ENCODE measurements at places on chromosomes 5 and 9. TPM values are rescaled to one million over a fixed set of nuclear protein-coding genes. Genes with fewer than 3 reads are reported as not detected.

DNA sequence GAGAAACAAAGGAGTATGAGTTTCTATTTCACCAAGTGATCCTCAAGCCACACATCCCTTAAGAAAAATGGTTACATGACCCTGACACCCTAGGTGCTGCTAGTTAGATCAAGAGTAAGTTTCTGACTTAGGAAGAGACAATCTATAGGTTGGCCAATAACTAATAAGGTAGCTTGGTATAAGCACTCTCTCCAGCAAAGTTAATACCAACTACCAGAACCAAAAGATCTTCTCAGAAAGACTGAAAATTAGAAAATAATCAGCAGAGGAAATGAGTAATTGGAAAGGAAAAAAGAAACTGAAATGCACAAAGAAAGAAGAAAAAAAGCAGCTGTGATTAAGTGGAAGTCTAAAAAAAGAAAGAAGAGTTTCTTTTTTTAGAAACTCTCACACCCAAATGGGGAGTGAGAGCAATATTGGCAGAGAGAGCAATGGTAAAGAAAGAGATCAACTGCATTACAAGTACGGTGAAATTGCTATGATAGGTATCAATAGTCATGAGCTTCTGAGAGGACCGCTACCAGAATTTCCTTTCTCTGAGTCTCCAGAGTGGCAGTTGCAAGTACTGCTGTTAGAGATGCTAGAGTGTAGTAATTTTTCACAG lies 195.5 kb downstream of the TMEM167A start:
- H3K27ac ChIP-seq, result no peak overlapping the region
- H3K36me3 ChIP-seq, result peaks cover 2% of the 10 kb centered on the region
- peaks cover 9% of the 10 kb centered on the region for H3K27me3 ChIP-seq
- DNase-seq, result no peak
- peaks cover 10% of the 10 kb centered on the region for H3K4me1 ChIP-seq

DNA sequence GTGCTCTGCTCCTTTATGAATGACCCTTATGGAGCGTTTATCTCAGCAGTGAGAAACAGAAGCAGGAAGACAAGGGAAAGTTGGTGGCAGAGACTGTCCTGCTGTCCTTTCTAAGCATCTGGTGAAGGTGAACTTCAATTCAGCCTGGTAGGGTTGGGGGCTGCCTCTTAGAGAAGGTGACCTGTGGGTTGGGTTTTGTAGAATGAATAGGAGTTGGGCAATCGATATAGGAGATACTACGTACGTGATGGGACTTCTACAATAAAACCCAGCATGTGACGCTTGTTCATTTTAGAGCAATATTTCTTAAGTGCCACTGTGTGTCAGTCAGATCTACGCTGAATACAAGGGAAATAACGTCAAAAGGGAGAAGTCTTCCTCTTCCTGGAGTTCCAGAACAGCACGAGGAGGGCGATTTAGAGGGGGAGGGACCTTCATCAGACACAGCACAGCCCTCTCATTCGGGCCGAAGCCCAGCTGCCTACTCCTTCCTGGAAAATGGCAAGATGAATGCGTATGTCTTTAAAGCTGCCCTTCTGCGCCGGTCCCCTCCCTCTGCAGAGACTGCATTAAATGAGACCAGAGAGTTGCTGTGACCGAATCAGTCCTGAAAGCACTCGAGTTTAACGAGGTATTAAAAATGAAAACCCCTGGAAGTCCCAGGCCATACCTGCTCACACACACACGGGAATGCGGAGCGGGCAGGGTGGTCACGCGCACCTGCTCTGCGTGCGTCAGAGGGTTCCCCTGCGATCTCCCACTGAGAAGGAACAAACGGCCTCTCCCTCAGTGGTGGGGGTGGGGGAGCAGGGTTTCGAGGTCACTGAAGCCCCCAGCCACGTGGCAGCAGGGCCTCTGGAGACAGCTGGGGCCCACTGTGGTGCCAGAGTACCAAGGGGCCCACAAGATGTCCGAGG lies 85.3 kb upstream of the SARDH start:
- DNase-seq, result no peak
- H3K4me3 ChIP-seq, result no peak overlapping the region
- H3K36me3 ChIP-seq, result no peaks in the 10 kb centered on the region
- no peaks in the 10 kb centered on the region for H3K4me1 ChIP-seq
- H3K27me3 ChIP-seq, result no peaks in the 10 kb centered on the region

GRCh38 chr5:2265341-2265740 lies 382.6 kb upstream of the IRX4 start:
- no peak for DNase-seq
- no peak overlapping the region for H3K27ac ChIP-seq
- peaks cover 7% of the 10 kb centered on the region for H3K27me3 ChIP-seq
- no peaks in the 10 kb centered on the region for H3K4me1 ChIP-seq
- no peaks in the 10 kb centered on the region for H3K36me3 ChIP-seq
- H3K4me3 ChIP-seq, result no peak overlapping the region

DNA sequence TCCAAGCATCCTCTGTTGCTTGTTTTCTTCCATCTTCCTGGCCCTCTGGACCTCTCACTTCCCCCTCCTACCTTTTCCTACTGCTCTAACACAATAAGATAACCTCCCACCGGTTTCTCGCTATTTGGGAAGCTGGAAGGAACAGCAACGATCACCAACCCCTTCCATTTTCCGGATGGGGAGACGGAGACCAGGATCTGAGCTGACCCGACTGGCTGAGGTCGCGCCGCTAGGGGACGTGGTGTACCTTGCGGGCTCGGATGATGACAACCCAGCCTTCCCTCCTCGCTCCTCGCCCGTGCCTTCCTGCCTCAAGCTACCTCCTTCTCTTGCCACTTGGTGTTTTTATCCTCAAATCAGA lies 1.9 kb downstream of the LPAR1 start:
- H3K36me3 ChIP-seq, result no peaks in the 10 kb centered on the region
- no peak for DNase-seq

TEX48 gene
- total RNA-seq, result 1.2 TPM

CCDC183 gene
- 0.21 TPM for total RNA-seq

AJM1 gene
- 4.2 TPM for total RNA-seq

DNA sequence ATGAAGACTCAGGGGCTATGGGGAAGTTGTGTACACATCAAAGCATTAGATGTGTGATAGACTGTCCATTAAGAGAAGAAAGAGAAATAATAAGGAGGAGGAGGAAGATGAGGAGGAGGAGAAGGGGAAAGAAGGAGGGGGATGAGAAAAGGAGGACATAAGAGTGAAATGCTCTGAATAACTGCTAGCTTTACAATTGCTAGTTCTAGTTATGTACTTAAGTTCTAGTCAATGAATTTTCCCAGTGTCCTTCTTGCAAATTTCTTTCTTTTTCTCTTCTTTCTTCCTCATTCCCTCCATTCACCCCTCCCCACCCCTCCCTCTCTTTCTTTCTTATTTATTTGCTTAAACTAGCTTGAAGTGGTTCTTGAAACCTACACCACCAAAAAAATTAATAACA lies 534.9 kb upstream of the GRAMD2B start:
- no peaks in the 10 kb centered on the region for H3K27me3 ChIP-seq
- no peaks in the 10 kb centered on the region for H3K36me3 ChIP-seq
- no peak for DNase-seq
- H3K27ac ChIP-seq, result no peak overlapping the region

DNA sequence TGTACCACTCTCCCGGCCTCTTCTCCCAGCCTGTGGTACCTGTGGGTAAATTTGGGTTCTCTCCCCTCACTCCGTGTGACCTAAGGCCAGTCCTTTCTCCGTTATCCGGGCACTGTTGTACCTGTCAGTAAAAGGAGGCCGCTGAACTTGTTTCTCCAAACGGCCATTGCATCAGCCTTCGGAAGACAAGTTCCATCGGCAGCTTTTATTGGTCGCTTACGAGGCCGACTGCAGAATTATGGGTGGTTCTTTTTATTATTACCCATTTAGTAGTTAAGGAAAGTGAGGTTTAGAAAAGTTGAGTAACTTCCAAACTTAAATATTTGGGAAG lies 558 bp downstream of the GRPEL2 start:
- H3K4me3 ChIP-seq, result peak overlapping the region; percentile 97
- H3K27ac ChIP-seq, result peak overlapping the region; percentile 93
- H3K4me1 ChIP-seq, result peaks cover 51% of the 10 kb centered on the region

DDX4 gene
- total RNA-seq, result not detected

DNA sequence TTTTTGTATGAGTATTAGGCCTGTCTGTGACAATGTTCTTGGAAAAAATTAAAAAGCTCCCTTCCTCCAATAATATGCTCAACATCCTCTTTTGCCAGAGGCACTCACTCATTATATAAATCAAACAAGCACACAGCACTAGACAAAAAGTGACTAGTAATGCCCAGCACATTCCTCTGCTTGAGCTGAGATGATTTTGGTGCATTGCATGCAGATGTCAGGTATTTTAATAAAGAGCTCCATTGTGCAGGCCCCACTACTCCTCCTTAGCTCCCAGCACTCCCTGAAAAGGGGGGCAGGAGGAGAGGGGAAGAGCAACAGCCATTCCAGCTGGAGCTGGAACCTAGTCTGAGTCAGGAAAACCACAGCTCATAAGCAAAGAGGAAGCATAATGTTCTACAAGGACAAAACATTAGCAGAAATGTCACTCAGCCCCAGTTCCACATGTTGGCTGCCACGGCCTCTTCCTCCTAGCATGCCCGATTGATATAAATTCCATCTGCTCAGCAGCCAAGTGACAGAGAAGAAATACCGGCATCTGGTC lies 348.5 kb downstream of the BNC2 start:
- H3K4me1 ChIP-seq, result no peaks in the 10 kb centered on the region
- H3K27ac ChIP-seq, result no peak overlapping the region
- no peaks in the 10 kb centered on the region for H3K36me3 ChIP-seq
- no peak for DNase-seq

C8G gene
- 0.90 TPM for total RNA-seq

GRCh38 chr9:112530751-112531205 lies 44.2 kb downstream of the KIAA1958 start:
- H3K4me3 ChIP-seq, result no peak overlapping the region
- DNase-seq, result no peak
- no peaks in the 10 kb centered on the region for H3K36me3 ChIP-seq
- no peaks in the 10 kb centered on the region for H3K27me3 ChIP-seq
- H3K27ac ChIP-seq, result no peak overlapping the region

DNA sequence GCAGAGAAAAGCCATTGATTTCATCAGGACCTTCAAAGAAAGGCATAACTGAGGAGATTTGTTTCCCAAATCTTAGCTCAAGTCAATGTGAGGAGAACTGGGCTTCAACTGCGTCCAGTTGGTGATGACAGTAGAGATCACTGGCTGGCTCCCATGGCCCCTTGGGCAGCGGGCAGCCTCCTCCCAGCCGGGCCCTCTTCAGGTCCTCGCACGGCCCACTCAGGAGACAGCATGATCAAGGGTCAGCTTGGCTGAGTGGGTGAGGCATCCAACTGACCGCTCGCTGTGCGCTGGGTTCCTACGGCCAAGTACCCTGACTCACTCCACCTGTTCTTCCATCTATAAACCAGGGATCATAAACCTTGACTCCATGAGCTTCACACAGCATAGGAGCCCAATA lies 274.0 kb downstream of the NSG2 start:
- no peak overlapping the region for H3K27ac ChIP-seq
- H3K4me3 ChIP-seq, result no peak overlapping the region
- H3K36me3 ChIP-seq, result no peaks in the 10 kb centered on the region
- no peaks in the 10 kb centered on the region for H3K4me1 ChIP-seq
- H3K27me3 ChIP-seq, result peaks cover 31% of the 10 kb centered on the region
- DNase-seq, result no peak

- DNase-seq, result no peak
- H3K4me1 ChIP-seq, result peaks cover 3% of the 10 kb centered on the region
- H3K36me3 ChIP-seq, result no peaks in the 10 kb centered on the region
- H3K27ac ChIP-seq, result no peak overlapping the region
- no peaks in the 10 kb centered on the region for H3K27me3 ChIP-seq
Observed at GRCh38 chr5:91541696-91542095, 158.6 kb upstream of the ARRDC3 start.

- no peaks in the 10 kb centered on the region for H3K27me3 ChIP-seq
- no peak for DNase-seq
- no peaks in the 10 kb centered on the region for H3K4me1 ChIP-seq
- no peak overlapping the region for H3K27ac ChIP-seq
- no peak overlapping the region for H3K4me3 ChIP-seq
- no peaks in the 10 kb centered on the region for H3K36me3 ChIP-seq
Observed at GRCh38 chr5:18276939-18277338, 642.7 kb downstream of the TAF11L14 start.

GRCh38 chr9:94449486-94449885 lies 105.4 kb upstream of the PCAT7 start:
- H3K4me1 ChIP-seq, result no peaks in the 10 kb centered on the region
- peaks cover 42% of the 10 kb centered on the region for H3K36me3 ChIP-seq
- no peak overlapping the region for H3K27ac ChIP-seq
- H3K4me3 ChIP-seq, result no peak overlapping the region

TAF11L9 gene
- total RNA-seq, result not detected

ARHGEF39 gene
- total RNA-seq, result 28.1 TPM

EQTN gene
- total RNA-seq, result not detected

DNA sequence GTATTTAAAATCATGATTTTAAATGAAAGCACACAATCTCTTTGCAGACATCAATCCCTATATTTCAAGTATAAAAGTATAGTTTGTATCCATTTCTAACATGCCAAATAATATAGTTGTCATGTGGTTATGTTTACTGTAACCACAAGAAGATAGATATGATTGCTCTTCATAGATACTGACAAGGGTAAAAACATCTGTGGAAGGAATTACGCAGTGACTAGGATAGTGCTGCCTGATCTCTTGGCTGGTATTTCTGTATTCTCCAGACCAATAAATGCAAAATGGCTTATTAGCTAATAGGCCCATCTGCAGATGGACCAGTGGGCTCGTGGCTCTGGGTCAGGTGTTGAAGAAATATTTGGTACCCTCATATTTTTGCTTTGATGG lies 34.9 kb upstream of the FBN2 start:
- H3K4me3 ChIP-seq, result no peak overlapping the region
- H3K4me1 ChIP-seq, result no peaks in the 10 kb centered on the region
- H3K27me3 ChIP-seq, result no peaks in the 10 kb centered on the region
- H3K36me3 ChIP-seq, result no peaks in the 10 kb centered on the region

DNA sequence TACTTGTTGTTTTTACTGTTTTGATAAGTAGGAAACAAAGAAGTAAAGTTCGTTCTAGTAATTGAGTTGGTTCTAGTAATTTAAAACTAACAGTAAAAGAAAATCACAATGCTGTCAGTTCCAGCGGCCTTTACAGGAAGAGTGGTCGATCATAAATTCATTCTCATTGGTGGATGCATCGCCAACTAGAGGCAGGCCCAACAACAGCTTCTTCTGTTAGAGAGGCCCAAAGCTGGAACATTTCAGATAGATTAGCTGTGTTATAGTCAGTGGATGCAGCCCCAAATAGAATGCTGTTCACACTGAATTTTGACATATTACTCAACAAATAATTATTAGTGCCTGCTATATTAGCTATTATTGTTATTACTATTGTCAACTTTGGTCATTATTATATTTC lies 80.8 kb downstream of the ARRDC3 start:
- H3K27me3 ChIP-seq, result no peaks in the 10 kb centered on the region
- no peaks in the 10 kb centered on the region for H3K4me1 ChIP-seq
- H3K27ac ChIP-seq, result no peak overlapping the region
- no peaks in the 10 kb centered on the region for H3K36me3 ChIP-seq
- H3K4me3 ChIP-seq, result no peak overlapping the region

DNA sequence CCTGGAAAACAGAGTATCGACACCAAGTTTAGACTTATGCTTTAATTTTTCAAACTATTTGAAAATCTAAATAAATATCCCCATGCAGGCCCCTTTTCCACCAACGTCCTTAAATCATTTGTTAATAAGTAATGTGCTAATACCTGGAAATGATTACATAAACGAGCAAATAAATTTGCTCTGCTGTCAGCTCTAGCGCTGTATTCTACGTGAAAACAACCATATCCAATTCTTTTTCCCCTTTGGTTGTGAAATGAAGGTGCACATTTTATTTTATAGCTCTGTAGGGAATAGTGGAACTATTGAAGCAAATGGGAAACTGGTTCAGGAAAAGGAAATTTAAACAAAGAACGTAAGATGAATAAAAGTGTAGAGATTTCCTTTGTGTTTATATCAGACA lies 137.7 kb upstream of the ZNF608 start:
- no peaks in the 10 kb centered on the region for H3K36me3 ChIP-seq
- H3K4me1 ChIP-seq, result no peaks in the 10 kb centered on the region
- no peak overlapping the region for H3K4me3 ChIP-seq
- H3K27me3 ChIP-seq, result no peaks in the 10 kb centered on the region
- DNase-seq, result no peak

SLF1 gene
- 15.9 TPM for total RNA-seq
